ENCODE measurements at places on chromosomes 13 and 19.

DNA sequence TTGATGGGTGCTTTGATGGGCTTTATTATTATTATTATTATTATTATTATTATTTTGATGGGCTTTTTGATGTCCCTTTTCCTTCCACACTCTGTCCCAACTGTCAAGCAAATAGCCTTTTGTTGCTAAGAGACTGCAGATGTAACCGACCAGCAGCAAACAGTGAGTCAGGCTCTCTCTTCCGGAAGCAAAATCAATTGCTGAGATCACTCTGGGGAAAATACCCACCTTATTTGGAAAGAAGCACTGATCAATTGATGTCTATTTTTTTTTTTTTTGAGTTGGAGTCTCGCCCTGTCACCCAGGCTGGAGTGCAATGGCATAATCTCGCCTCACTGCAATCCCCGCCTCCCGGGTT is 2.9 kb downstream of the LDLR start:
- no peak for DNase-seq

GRCh38 chr13:75308222-75308621 is 173.7 kb downstream of the TBC1D4 start:
- DNase-seq, result no peak

- DNase-seq, result no peak
These were observed at the start of gene FARP1 for GRCh38 chr13:98142380-98143156. Gene FARP1, plus strand, starts transcription at chr13:98143094. Its CDS starts 70,149 bp downstream, at chr13:98213243.

DNA sequence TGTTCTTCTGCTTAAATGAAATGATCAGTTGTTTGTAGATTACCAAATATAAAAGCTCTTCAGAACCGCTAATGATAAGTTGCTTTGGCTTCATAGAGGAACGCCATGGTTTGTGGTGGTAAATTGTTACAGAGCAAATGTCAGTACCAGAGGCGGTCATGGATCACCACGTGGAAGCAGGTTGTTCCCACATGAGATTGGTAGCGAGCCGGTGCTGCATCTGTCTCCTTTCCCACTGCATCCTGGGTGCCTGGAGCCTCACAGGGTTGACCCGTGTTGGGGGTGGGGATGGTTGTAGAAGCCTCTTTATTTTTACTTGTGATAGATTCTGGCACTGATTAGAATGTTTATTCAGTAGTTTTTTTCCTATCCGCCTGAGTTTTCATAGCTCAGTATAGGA is 14.7 kb downstream of the GARRE1 start:
- DNase-seq, result no peak

- DNase-seq, result no peak
These were observed 16.0 kb upstream of the SLC39A3 start for GRCh38 chr19:2755811-2756210.

DNA sequence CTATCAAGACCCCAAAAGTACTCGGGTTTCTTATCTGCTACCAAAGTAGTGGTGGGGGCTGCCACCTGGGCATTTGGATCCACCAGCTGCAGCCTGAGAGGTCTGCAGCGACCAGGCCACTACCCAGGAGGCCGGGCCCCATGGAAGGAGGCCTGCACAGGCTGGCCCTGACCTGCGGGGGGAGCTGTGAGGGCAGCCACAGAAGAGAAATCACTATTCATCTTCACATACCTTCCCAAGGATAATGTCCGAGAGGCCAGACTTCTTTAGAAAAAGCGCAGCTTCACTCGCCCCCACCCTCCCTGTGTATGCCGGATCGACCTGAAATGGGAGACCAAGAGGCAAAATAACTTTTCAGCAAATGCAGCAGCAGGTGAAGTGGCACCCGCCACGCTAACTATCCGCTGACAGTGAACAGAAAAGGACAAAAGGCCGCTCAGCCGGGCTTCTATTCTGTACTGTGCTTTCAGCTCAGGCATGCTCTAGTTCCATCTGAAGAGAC is 30.1 kb downstream of the EPS15L1 start:
- DNase-seq, result no peak

GRCh38 chr13:48749699-48750473 is 96.2 kb downstream of the CYSLTR2 start:
- DNase-seq, result peak; percentile 13

GRCh38 chr19:37994823-37995130 is 87.8 kb downstream of the SIPA1L3 start:
- DNase-seq, result no peak

GRCh38 chr19:41994994-41995958 is 1.2 kb upstream of the ATP1A3 start:
- no peak for DNase-seq

GRCh38 chr19:16417660-16418596 is 53.8 kb downstream of the EPS15L1 start:
- DNase-seq, result peak; percentile 55
